ENCODE measurements at places on chromosomes 4 and X.

DNA sequence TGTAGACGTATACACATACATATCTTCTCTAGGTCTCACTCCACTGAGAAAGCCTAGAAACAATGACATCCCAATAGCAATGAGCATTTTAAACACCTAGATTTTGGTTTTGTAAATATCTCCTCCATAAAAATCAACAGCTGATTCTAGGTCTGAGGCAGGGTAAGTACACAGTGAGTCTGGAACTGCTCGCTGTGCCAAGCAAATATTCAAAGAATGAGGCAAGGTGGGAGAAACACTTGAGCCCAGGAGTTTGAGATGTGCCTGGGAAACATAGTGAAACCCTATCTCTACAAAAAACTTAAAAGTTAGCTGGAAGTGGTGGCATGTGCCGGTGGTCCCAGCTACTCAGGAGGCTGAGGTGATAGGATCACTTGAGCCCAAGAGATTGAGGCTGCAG lies 22.2 kb downstream of the ABCG2 start:
- DNase-seq, result no peak

DNA sequence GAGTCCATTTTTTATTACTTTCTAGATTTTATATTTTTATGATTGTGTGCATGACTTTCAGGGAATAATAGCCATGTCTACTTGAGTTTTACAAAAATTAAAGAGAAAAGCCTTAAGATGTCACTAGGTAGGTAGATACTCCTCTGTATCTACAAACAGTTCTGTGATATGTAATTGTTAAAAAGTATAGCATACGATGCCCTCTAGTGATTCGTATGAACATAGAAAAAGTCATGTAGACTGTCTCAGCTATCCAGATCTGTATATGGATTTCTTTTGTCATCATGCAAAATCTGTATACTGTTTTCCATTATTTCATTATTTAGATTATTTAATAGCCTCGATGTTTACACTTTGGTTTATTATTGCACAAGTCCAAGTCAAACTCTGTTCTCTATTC lies 856.6 kb downstream of the CENPC start:
- no peak for DNase-seq

DNA sequence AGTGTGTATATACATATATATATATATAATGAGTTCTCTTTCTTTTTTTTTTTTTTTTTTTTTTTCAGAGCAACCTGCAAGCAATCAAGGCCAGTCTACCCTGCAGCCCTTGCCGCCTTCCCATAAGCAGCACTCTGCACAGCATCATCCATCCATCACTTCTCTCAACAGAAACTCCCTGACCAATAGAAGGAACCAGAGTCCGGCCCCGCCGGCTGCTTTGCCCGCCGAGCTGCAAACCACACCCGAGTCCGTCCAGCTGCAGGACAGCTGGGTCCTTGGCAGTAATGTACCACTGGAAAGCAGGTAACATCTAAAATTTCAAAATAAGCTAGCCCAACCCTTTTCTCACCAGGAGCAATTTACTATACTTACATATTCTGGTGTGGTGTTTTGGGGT lies 316.3 kb downstream of the DCTD start:
- no peak for DNase-seq

DNA sequence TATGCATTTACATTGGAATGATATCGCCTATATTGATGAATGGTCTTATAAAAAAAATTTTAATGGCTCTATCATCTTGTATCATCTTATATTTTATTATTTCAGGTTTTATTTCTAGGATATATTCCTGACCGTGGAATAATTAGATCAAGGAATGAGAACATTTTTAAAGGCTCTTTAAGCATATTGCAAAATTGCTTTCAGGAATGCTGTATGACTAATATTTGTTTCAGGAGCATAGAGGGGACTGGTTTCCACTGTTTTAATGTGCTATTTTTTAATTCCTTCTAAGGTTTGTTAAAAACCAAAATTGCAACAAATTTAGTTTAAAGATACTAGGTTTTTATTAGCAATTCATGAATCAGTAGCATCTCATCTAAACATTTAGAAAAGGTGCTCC lies 120.2 kb downstream of the BMPR1B start:
- DNase-seq, result no peak

DNA sequence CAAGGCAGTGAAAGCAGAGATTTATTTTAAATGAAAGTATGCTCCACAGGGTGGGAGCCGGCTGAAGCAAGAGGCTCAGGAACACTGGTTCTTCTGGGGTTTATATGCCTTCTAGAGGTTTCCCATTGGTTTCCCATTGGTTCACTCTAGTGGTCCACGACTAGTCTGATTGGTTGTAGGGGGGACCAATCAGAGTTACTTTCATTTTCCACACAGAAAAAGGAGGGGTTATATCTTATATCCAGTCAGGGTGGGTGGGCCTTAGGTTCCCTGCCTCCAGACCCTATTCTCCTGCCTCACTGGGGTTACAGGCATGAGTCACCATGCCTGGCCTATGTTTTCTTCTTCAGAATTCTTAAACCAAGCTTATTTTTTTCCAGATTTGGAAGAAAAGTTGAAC lies 101.6 kb downstream of the KLHL8 start:
- no peak for DNase-seq

GRCh38 chr4:15145709-15146108 lies 143.4 kb downstream of the CPEB2 start:
- DNase-seq, result no peak

GRCh38 chrX:30791296-30792278 lies 97.5 kb downstream of the TAB3 start:
- DNase-seq, result no peak

DNA sequence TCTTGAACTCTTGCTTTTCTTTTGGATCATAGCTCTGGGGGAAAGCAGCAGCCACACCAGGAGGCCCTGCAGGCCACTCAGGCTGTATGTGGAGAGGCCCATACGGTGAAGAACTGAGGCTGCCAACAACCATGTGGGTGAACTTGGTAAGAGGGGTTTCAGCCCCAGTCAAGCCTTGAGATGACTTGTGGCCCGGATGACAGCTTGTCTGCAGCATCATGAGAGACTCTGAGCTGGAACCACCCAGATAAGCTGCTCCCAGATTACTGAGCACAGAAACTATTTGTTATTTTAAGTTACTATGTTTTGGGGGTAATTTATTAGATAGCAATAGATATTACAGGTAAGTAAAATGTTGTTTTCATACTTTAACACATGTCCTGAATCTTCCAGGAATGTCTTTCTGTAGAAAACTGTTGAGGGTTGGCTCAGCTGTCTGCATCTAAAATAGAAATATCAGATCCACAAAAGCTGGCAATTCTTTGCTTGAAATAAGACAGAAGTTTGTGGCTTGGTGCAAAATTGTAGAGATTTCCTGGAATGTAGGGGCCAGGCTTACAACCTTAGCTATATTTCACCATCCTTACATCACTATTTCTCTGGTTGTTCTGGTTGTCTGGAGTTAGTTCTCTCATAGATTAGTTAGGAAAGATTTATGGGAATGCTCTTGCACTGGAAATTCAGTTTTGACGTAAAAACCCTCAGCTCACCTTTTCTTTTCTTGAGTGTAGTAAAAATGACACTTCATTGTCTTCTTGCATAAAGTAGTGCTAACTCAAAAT lies 272.1 kb downstream of the RAPGEF2 start:
- no peak for DNase-seq

DNA sequence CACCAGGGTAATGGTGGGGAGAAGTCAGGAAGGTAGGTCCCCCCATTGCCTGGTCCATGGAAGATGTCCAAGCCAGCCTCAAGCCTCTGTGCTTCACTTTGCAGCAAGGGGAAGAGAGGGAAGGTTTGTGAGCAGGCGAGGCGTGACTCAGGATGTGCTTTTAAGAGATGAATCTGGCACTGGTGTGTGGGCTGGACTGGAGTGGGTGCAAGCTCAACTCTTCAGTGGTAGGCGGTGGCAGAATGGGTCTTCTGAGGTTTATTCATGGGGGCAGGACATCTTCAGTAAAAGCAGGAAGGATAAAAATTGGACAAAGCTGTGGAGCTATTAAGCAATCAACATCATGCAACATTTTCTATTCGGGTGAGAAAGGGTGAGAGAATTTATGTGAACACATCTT lies 19.4 kb downstream of the GPM6B start:
- no peak for DNase-seq

DNA sequence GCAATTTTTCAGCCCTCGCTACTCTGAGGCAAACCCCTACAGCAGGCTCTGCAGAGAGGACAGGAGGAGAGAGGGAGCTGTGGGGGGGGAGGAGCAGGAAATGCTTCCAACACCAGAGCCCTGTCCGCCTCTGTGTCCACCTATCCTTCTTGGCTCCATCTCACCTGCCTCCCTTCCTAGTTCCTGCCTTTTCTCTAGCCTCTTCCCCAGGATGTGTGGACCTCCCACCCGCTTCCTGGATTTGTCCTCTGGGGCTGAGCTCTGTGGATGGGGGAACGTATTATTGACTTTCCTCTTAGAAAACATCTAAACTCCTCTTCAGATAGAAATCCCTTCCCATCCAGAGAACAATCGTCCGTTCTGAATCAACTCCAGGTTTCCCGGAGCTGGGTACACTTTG lies 14.4 kb downstream of the ASMT start:
- DNase-seq, result no peak

DNA sequence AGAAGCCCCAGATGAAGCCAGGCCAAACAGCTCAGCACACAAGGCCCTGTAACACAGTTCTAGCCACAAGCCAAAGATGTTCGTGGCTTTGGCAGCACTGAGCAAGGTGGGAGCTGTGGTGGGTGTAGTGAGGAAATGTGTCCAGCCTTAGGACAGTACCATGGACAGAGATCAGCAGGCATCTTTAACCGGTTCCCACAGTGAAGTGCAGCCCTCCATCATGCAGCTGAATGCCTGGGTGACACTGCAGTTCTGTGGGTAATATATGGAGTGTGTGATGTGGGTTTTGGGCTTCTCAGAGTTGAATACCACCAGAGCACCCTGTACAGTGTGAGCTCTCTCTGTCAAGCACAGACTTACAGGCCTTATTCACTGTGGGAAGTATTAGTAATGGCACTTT lies 6.0 kb upstream of the NEXMIF start:
- no peak for DNase-seq

DNA sequence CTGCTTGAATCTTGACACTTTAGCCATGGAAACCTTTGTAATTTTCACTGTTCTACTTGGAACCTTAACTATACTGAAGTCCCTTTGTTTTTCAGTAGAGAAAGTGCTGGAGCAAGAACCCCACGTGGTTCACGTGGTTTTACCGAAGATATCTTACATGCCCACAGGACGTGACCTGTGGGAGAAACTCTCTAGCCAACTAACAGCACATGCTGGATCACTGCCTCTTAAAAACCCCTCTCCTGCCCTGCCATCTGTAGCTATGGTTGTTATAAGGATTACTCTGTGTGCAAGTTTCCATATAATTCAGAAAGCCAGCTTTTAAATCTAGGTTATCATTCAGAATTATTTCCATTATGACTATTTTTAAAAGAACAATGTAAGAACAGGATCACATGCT lies 30.2 kb downstream of the SPANXD start:
- DNase-seq, result no peak

GRCh38 chr4:145298885-145299284 lies 118.5 kb upstream of the OTUD4 start:
- DNase-seq, result no peak

DNA sequence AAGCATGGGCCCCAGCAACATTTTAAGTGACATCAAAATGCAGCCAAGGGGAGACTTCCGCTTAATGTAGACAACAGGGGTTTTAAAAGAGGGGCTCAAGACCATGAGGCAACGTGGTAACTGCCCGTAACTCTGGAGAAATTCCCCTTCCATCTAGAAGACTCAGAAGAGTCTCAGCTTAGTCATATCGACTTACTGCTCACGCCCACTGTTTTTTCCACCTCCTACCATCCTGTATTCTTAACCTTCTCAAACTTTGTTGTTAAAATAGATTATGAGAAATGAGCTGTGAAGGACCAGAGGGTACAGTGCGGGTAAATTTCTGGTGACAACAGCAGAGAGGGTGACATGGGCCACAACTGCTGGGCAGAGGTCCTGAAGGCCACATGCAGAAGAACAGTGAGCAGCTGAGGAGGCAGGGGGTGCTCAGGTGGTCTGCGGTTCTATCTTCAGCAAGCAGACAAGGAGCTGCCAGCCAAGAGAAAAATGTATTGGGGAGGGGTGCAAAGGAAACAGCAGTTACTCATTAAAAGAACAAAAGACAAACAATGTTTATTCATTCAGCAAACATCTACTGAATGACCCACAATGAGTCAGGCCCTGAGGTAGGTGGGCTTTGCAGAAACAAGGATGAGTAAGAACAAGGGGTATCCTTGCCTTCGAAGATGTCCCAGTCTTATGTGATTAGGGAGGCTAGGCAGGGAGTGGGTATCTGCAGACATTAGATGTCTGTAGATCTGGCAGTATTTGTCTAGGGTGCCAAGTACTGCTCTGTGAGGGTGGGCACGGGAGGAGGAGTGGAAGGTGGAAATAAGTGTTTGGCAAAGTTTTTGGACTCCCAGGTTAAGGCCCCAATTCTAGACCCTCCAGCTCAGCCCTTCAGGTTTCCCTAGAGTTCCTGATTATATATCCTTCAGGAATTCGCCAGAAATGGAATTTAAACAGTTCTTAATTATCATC lies 175.3 kb downstream of the TSPAN5 start:
- DNase-seq, result no peak

DNA sequence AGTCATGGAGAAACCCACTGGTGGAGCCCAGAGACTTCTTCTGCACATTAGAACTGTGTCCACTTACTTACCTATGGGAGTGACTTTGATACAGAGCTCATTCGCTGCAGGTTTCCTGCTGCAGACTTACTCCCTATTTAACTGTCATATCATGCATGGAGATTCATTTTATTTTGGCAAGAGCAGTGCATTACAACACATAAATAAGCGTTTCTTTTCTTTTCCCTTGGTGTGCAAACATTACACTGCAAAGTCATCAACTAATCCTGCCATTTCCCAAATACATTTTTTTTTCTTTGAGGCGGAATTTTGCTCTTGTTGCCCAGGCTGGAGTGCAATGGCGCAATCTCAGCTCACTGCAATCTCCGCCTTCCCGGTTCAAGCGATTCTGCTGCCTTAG lies 230.9 kb upstream of the SFRP2 start:
- no peak for DNase-seq

DNA sequence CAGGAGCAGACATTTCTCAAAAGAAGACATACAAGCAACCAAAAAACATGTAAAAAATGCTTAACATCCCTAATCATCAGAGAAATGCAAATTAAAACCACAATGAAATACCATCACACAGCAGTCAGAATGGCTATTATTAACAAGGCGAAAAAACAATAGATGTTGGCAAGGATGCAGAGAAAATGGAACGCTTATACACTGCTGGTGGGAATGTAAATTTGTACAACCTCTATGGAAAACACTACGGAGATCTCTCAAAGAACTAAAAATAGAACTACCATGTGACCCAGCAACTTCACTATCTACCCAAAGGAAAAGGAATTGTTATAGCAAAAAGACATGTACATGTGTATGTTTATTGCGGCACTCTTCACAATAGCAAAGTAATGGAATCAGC lies 71.5 kb downstream of the PPP4R3C start:
- DNase-seq, result no peak

GRCh38 chr4:40812856-40813255 lies 63.1 kb downstream of the NSUN7 start:
- no peak for DNase-seq

- no peak for DNase-seq
These were observed 19.9 kb downstream of the ANK2 start for GRCh38 chr4:113069212-113069892.
